Hematopoietic multipotent progenitor cell treated with erythropoietin and hydrocortisone succinate and interleukin-3 and kit ligand, for 8 days (in vitro differentiated cells): ENCODE measurements at places on chromosomes 7 and 10.

GRCh38 chr7:117116211-117116610 lies 162.9 kb downstream of the ST7 start:
- no peak for DNase-seq

DNA sequence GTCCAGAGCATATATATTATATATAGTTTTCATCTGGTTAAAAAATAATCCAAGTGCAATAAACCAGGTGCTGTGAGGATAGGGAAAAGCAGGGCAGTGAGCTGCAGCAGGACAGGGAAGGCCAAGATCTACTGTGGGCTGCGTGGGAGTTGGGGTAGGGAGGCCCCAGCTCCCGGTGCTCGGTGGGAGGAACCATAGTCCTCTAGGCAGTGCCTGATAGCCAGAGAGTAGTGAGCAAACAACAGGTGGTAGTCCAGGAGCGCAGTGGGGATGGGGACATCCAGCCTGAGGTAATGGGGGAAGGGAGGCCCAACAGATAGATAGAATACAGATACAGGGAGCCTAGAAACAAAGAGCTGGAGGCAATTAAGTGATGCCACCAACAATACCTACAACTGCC lies 4.1 kb upstream of the BMPR1A start:
- no peak for DNase-seq

DNA sequence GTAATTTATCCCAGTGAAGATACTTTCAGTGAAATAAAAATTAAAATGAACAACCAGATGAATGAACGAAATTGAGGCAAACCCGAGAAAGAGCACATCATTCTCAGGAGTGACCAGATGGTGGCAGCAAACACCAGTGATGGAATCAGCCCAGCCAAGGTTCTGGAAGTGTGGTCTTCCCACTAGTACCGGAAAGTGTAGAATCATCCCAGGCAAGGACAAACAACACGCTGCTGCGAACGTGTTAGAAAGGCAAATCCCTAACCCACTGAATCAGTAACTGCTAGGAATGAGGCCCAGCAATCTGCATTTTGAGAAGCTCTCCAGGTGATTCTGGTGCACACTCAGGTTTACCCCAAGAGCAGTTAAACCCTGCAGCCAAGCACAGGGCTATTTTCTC lies 15.5 kb upstream of the SLC18A3 start:
- peak; percentile 48 for DNase-seq

DNA sequence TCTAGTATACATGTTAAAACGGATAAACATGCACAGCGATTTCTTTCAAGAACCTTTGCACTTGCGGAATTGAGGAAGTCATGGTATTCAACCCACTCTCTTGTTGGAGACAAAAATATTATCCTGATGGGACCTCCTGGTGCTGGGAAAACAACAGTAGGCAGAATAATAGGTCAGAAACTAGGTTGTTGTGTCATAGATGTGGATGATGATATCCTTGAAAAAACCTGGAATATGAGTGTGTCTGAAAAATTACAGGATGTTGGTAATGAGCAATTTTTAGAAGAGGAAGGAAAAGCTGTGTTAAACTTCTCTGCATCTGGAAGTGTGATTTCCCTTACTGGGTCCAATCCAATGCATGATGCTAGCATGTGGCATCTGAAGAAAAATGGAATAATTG lies 6.9 kb downstream of the THNSL1 start:
- no peak for DNase-seq

GRCh38 chr7:139424004-139424403 lies 59.5 kb downstream of the KLRG2 start:
- DNase-seq, result no peak

GRCh38 chr7:76086070-76086469 lies 38.2 kb downstream of the MDH2 start:
- no peak for DNase-seq

- DNase-seq, result peak; percentile 26
These were observed 9.3 kb upstream of the PDLIM1 start for GRCh38 chr10:95300022-95300539.

- peak; percentile 69 for DNase-seq
These were observed 14.9 kb upstream of the CRCP start for GRCh38 chr7:66099551-66100407.
